Cerebellar nuclear complex (tissue), 1 donor: ENCODE measurements at places on chromosomes 6 and 20.

GRCh38 chr6:37648465-37649330, 49.0 kb downstream of the MDGA1 start:
- DNase-seq: no peak

DNA sequence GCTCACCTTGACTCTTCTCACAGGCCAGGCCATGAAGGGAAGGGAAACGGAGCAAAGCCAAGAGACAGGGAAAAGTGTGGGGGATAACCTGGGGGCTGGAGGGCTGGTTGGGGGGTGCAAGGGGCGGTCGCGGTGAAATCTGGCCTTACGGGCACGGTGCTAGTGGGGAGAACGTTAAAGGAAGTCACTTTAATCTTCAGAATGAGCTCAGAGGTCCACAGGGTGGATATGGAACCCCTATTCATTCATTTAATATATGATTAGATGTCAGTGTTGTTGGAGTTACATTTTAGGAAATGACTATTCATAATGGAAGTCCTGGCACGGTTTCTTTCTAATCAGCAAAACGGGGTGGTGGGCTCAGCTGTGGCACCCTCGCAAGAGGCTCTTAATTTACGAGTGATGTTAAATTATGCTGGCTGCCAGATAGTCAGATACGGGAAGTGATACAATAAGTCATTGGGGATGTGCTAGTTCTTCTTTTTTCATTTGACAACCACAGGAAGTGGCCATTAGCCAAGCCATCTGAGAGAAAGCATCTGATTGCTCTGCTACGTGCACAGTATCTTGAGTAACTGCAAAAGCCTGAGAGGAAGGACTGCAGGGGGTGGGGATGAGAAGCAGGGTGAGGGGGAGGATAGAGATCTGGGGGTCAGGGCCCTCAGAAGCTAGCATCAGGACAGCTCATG, 253.0 kb downstream of the QKI start:
- no peak for DNase-seq

DNA sequence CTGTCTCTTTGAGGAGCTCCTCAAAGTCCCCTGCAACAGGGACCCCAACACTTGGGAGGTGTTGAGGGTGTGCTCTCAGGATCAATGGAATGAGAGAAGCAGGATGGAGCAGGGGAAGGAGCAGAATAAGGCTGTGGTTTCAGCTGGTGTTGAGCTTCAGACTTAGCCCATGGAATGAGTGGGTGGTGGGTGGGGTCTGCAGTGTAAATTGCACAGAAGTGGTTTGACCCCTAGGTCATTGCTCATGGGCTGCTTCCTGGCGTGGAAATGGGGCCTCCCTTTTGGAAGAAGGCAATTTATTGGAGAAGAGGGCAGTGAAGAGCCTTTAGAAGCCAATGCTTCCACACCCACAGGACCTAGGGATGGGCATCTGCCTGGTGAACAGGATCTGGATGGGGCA, 37.0 kb upstream of the KCNG1 start:
- no peak for DNase-seq

GRCh38 chr20:37796121-37796520, 102.3 kb downstream of the CTNNBL1 start:
- DNase-seq: no peak

DNA sequence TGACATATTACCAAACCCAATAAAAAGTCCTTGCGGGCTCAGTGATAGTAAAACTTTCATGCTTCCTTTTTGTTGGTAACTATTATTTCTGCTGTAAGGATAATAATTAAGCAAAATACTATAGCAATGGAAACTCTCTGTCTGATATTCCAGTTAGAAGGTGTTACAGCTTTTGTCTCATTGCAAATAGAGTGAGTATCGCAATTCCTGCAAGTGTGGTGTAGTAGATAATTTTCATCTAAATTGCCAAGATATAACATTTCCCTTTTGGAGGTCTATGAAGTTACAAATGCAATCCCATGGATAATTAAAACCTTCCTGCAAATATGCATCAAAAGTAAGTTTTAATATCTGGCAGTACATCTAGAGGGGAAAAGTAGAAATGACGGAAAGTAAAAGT, 88.7 kb upstream of the CD93 start:
- no peak for DNase-seq

GRCh38 chr6:47302043-47302442, 7.7 kb downstream of the TNFRSF21 start:
- DNase-seq: no peak

- DNase-seq: no peak
These were observed 36.0 kb downstream of the ARFGEF2 start for GRCh38 chr20:48957533-48957932.

DNA sequence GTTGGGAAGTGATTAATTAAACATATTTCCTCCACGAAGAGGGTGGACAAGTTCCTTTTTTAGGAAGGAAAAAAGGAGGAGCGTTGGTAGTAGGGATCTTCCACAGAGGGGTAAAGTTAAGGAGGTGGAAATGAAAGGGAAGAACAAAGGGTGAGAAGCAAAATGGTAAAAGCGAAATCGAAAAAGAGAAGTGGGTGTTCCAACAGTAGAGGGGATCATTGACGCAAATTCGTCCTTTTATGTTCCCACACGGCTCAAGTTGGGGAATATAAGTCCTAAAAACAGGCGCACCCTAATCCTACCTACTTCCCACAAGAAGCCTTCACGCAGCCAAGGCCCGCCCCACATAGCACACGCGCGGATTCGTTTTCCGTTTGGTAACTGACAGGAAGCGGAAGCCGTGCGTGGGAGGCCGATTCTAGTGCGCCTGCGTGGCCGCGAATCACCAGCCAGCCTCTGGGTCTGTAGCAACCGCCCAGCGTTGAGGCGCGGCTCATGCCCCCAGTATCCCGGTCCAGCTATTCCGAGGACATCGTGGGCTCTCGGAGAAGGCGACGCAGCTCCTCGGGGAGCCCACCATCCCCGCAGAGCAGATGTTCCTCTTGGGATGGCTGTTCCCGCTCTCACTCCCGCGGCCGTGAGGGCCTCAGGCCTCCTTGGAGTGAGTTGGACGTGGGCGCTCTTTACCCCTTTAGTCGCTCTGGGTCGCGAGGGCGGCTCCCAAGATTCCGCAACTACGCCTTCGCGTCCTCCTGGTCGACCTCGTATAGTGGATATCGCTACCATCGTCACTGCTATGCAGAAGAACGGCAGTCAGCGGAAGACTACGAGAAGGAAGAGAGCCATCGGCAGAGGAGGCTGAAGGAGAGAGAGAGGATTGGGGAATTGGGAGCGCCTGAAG, at the start of gene NKAPL:
Gene NKAPL, plus strand, starts transcription at position 421 of the 901 bp plus-strand sequence. Its CDS starts 75 bp downstream, at position 496.
- DNase-seq: no peak

DNA sequence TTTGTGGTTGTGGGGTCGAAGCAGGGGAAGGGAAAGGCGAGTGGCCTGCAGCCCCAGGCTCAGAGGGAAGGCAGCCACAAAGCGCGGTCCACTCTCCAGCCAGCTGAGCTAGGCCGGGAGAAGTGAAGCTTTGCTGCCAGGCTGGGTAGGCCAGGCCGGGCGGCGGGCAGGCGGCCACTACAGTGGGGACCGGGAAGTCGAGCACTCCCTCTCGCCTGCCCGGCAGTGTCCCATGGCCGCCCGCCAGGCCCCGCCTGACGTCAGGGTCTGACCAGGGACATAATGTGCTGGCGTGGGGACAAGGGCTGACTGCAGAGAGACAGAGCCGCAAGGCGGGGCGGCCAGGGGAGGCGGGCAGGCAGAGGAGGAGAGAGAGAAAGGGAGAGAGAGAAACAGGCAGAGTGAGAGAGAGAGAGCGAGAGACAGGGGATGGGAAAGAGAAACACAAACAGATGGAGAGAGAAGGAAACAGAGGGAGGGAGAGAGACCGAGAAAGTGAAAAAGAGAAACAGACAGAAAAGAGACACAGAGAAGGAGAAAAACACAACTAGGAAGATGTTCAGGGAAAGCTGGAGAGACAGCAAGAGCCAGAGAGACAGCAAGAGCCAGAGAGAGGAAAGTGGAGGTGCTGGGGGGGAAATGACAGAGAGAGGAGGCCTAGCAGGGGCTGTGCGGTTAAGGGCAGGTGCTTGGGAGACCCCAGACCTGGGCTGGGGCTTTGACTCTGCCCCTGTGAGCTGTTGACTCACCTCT, 94.5 kb upstream of the PTPN1 start:
- DNase-seq: no peak
